Stimulated activated CD4-positive, alpha-beta T cell treated with anti-CD3 and anti-CD28 coated beads, Interleukin-15, amount 100 ng/mL, for 48 hours (primary cell): ENCODE measurements at places on chromosomes 2 and 18.

DNA sequence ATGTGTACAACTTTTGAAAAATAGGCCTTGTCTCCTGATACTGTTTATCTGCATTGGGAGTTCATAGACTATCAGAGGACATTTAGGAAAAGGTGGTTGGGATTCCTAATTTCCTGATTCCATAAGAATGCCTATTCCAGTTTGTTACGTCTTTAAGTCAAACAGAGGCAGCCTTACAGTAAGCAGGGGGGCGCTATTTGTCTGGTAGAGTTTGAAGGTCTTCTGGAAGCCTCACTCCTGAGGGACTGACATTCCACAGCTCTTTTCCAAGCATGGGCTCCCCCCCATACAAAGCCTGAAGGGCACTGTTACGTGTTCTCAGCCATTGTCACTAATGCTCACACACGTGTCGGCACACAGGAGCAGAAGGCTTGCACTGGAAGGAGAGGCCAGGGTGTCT lies 154.3 kb downstream of the PTGR3 start:
- no peak for DNase-seq

- no peak for DNase-seq
Measured at GRCh38 chr2:232325324-232326273, 53.0 kb upstream of the ALPP start.

- no peak for DNase-seq
Measured at GRCh38 chr2:191148281-191148680, 2.5 kb downstream of the STAT4 start.

- no peak for DNase-seq
Measured at GRCh38 chr2:144230448-144231085, 289.4 kb downstream of the ZEB2 start.

DNA sequence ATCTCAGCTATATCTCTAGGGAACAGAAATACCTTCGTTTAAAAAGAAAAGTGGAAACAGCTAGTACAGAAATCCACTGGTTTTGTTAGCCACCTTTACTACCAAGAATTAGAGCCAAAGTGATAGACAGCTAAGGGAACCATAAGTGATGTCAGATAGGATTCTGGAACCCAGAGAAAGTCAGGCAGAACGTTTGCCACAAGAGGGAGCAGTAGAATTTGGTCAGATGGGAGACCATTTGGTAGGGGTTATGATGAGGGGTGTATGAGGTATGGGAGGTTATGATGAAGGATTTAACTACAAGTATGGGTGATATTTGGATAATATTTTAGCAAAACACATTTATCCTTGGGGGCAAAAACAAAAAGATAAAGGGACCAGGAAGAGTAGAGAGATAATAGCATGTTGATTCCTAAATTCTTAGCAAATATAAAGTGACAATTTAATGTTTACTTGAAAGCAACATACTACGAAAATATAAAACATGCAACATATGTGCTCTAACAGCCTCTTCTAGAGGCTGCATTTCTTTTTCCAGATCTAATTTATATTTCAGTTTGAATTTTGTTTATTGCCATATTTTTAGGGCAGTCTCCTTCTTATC lies 3.3 kb downstream of the SLC8A1 start:
- no peak for DNase-seq
